ENCODE measurements at places on chromosomes 1 and 21. TPM values are rescaled to one million over a fixed set of nuclear protein-coding genes. Genes with fewer than 3 reads are reported as not detected.

The CRNN gene
- not detected for total RNA-seq

The ANGPTL3 gene
- total RNA-seq: 220 TPM

The RORC gene
- total RNA-seq: 32.1 TPM

The FLG2 gene
- total RNA-seq: not detected

The AKNAD1 gene
- not detected for total RNA-seq

The CYP2J2 gene
- total RNA-seq: 61.9 TPM

The KCNK1 gene
- total RNA-seq: 1.1 TPM

The CENPS gene
- 9.7 TPM for total RNA-seq

The USP21 gene
- total RNA-seq: 10.2 TPM

The FMN2 gene
- total RNA-seq: not detected

The C1orf21 gene
- total RNA-seq: 19.6 TPM

The TNFSF18 gene
- total RNA-seq: 0.08 TPM

The TNFRSF18 gene
- not detected for total RNA-seq

The TEX38 gene
- not detected for total RNA-seq

The FCMR gene
- 1.3 TPM for total RNA-seq

The RUNX3 gene
- total RNA-seq: 0.86 TPM

The SERTAD4 gene
- not detected for total RNA-seq

The EPS8L3 gene
- total RNA-seq: 0.15 TPM

The LY9 gene
- total RNA-seq: 0.18 TPM

The GJC2 gene
- total RNA-seq: 0.50 TPM

The ELF3 gene
- 16.2 TPM for total RNA-seq

The CRP gene
- 3,370 TPM for total RNA-seq

The PDZK1IP1 gene
- 1.3 TPM for total RNA-seq

The REN gene
- total RNA-seq: 0.20 TPM

The ORC1 gene
- 0.38 TPM for total RNA-seq

The TDRD10 gene
- 2.2 TPM for total RNA-seq

The SPRR1A gene
- total RNA-seq: not detected

The PROX1 gene
- 173 TPM for total RNA-seq

The GJA4 gene
- 12.5 TPM for total RNA-seq

The KCNE1 gene
- total RNA-seq: 2.0 TPM

The MX2 gene
- total RNA-seq: 0.75 TPM

The KRTAP19-5 gene
- not detected for total RNA-seq

The HSD3B2 gene
- 0.83 TPM for total RNA-seq

The SYCP1 gene
- not detected for total RNA-seq

The KCNK2 gene
- total RNA-seq: 0.08 TPM

The CSF3R gene
- 4.3 TPM for total RNA-seq

The PRUNE1 gene
- 12.2 TPM for total RNA-seq

The FCGR3A gene
- 25.2 TPM for total RNA-seq

The KRTAP11-1 gene
- total RNA-seq: not detected

The RAB25 gene
- 1.7 TPM for total RNA-seq

The LCE2C gene
- not detected for total RNA-seq

The RC3H1 gene
- total RNA-seq: 16.9 TPM

The SELP gene
- 0.78 TPM for total RNA-seq

The G0S2 gene
- total RNA-seq: 75.0 TPM

The WNT9A gene
- total RNA-seq: 0.05 TPM

The CFAP126 gene
- total RNA-seq: not detected

The FCRL4 gene
- not detected for total RNA-seq

The SMG7 gene
- 25.3 TPM for total RNA-seq

The RGS18 gene
- total RNA-seq: 0.65 TPM

The NGF gene
- total RNA-seq: 0.55 TPM

The WNT3A gene
- not detected for total RNA-seq

The RHD gene
- 0.18 TPM for total RNA-seq

The KANK4 gene
- total RNA-seq: 2.4 TPM
